Stimulated activated naive CD8-positive, alpha-beta T cell treated with anti-CD3 and anti-CD28 coated beads, Interleukin-15, amount 100 ng/mL, for 72 hours (primary cell): ENCODE measurements at places on chromosomes 1 and 21.

DNA sequence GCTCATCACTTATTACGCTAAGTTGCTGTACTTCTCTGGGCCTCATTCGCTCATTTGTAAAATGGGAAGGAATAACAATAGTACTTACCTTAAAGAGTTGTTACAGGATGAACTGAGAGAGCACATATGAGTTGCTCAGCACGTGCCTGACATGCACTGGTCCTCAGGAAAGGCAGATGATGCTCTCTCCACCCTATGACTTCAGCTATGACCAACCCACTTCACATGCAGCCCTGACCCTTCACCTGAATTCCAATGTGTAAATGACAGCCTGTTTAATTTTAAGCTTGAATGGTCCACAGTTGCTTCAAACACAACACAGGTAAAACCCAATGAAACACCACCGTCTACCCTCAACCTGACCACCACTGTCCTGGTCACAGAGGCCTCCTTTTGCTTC, 32.9 kb downstream of the GADD45A start:
- DNase-seq, result no peak

GRCh38 chr1:54409156-54410142, 3.3 kb upstream of the SSBP3 start:
- no peak for DNase-seq

GRCh38 chr1:232308616-232309015, 321.3 kb downstream of the SIPA1L2 start:
- no peak for DNase-seq

DNA sequence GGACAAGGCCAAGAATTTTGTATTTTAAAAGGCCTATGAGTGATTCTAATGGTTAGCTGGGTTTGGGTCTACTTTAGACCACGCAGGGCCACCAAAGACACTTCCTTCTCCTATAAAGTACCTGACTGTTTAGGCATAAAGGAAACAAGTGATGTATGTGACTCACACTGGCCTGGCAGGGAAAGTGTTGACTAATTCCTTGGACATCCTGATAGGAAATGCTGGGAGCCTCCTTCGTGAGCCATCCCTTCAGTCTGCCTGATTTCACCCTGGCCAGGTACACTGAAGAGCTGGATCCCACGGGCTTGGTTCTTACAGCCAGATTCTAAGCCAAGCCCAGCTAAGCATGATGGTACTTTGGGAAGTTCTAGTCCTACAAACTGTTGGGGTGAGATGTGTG, 100.5 kb upstream of the HMGB4 start:
- no peak for DNase-seq

GRCh38 chr1:169576241-169576934, 9.9 kb downstream of the F5 start:
- no peak for DNase-seq
